ENCODE measurements at places on chromosomes 1 and 21.
A peak's percentile ranks its signal among the peaks of the same experiment; 100 is the strongest.

DNA sequence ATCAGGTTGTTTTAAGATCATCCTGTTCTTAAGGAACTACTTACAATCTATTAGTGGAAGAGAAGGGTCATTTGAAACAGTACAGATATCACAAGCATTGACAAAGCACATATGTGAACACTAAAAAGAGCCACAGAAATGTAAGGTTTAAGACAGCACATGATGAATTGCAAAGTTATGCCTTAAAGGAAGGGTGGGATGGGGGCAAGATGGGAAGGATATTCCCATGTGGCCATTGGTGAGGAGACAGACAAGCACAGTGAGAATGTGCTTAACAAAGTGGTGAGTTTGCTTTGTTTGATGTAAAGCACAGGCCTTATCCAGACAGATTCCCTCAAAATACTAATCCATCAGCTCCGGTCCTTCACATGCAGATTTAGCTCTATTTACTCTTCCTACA, 151.6 kb upstream of the IVNS1ABP start:
- DNase-seq = no peak

DNA sequence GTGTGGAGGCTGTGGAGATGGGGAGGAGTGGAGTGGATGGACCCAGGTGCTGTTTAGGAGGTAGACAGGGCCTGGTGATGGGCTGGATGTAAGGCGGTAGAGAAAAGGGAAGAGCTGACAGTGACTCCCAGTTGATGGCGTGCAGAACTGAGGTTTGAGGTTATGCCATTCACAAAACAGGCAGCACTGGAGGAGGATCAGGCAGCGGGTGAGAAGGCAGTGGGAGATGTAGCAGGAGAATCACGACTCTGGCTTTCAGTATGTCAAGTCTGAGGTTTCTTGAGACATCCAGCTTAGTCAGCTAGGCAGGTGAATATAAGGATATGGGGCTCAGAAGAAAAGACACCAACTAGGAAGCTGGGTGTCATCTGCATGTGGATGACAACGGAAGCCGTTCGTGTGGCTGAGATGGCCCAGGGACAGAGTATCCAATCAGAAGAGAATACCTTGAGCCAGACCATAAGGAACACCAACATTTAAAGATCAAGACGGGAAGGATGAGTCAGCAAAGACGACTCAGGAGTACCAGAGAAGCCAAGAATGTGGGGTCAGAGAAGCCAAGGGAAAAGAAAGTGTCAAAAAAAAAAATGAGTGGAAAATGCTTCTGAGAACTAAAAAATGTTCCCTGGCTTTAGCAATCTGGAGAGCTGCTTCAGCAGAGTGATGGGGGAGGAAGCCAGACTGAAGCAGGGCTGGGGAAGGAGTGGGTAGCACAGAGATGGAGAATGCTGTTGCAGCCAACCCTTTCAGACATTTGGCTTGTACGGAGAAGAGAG, 15.2 kb downstream of the LRRN2 start:
- no peak for DNase-seq

GRCh38 chr1:145990249-145990855, 6.0 kb downstream of the TXNIP start:
- DNase-seq = no peak

DNA sequence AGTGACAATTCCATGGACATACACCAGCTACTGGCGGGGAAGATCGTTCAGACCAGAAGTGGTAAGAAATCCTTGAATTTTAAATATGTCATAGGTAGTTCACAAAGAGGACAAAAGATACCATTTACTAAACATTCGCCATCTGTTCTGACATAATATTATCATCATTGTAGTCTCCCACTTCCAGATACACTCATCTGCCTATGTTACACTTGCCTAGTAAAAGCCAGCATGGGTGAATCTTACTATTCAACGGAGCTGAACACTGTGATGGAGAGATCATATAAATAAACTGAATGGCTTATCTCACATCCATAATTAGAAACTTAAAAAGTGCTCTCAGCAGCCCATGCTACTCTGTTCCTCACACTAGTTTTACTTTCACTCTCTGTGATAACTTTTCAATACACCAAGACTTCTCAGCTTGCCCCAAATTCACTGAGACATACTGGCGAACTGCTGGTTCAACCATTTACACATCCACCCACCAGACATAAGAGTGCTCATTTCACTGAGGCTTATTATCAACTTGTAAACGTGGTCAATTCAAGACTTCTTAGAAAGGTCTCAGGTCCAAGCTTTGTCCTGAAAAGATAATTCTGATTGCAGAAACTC, 463 bp upstream of the PRRC2C start:
- DNase-seq = no peak

- no peak for DNase-seq
Observed at GRCh38 chr1:64881281-64881680, 85.1 kb downstream of the JAK1 start.

DNA sequence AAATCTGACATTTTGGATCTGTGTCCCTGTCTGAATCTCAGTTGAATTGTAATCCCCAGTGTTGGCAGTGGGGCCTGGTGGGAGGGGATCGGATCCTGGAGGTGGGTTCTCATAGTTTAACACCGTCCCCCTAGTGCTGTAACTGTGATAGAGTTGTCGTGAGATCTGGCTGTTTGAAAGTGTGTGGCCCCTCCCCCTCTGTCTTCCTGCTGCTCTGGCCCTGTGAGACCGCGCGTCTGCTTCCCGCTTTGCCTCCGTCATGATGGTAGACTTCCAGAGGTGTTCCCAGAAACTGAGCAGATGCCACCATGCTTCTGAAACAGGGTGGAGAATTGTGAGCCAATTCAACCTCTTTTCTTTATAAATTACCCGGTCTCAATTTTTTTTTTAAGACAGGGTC, 25.0 kb downstream of the AGPAT3 start:
- no peak for DNase-seq

GRCh38 chr1:20194757-20195461, 8.6 kb upstream of the PLA2G2C start:
- DNase-seq = peak; percentile 75

DNA sequence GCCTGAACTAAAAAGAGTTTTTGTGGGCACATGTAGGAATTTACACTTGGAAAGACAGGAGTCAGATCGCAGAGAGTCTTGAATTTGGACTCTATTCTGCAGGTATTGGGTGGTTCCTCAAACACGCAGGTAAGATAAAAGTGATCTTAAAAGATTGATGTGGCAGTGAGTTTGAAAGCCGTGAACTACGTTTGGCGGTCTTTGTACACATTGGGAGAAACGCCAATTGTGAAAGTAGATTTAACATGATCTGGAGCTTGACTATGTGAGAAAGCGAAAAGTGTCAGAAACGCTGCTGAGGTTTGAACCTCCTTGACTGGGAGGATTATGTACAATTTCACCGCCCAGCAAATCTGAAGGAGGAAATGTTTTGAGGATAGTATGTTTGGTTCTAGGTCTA, 1.5 kb upstream of the PPP2R5A start:
- DNase-seq = no peak

DNA sequence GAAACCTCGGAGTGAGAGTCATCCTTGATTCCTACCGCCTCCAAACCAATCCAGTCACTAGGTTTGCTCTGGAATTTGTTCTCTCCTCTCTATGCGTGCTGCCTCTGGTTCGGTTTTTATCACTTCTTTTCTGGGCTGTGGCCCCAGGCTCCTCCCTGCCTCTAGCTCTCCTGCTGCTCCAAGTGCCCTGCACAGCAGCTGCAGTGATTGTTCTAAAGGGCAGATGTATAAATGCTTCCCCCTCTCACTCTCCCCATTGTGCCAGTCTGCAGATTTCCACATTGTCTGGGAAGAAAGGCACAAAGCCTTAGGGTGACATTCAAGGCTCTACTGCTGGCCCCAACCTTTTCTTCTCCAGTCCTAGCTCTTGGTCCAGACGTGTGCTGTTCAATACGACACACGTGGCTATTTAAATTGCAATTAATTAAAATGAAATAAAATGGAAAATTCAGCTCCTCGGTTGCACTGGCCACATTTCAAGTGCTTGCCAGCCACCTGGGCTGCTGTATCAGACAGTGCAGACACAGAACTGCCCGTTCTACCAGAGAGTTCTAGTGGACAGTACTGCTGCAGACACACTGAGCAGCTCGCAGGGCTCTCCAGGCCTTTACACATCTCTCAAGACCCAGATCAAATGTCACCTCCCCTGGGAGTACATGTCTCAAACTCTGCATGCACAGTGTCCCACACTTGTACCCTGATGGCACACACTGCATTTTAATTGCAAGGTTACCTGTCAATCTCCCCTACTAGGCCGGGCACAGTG, 12.4 kb downstream of the TRIM62 start:
- DNase-seq = no peak

- no peak for DNase-seq
Observed at GRCh38 chr1:198880397-198880796, 241.6 kb downstream of the PTPRC start.

DNA sequence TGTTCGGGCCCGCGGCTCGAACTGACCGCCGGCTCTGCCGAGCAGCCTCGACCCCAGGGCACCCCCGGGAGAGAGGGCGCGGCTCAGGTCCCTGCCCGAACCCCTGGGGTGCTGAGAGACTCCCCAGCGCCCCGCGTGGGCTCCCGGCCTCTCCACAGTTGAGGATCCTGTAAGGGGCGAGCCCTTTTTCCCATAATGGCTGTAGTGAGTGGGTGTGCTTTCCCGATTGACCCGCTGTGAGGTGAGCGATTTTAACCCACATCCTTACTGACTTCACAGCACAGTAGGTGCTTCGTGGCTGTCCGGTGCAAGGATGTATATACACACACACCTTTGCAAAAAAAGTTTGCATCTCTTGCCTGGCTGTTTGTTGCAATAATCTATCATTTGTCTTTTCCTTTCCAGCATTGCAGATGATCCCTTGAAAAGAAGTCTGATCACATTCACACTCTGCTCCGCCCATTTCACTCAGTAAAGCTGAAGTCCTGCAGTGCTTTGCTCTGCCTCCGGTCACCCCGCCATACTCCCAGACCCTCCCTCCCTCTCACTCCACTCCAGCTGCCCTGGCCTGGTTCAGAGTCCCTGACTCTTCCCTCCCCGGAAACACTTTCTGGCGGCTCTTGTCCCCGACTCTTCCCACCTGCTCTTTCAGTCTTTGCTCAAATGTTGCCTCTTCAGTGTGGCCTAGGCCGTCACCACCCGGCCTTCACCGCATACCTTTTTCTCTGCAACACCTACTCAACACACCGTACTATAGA, 955 bp upstream of the UBE2G2 start:
- DNase-seq = peak; percentile 34

DNA sequence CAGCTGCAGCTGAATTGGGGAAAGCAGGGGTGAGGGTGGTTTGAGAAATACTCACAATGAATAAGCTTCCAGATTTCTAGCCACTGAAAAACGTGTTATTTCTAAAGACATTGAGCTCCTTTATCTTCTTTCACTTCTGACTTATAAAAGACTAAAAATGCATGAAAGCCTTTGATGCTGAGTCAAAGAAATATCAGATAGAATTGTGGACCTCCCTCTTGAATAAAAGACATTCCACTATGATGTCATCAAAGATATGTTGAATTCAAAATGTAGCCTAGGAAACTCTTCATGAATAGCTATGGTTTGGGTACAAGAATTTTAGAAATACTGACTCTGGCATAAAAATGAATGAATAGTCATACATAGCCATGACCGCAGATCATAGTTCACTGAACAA, 44.7 kb upstream of the COL24A1 start:
- no peak for DNase-seq

DNA sequence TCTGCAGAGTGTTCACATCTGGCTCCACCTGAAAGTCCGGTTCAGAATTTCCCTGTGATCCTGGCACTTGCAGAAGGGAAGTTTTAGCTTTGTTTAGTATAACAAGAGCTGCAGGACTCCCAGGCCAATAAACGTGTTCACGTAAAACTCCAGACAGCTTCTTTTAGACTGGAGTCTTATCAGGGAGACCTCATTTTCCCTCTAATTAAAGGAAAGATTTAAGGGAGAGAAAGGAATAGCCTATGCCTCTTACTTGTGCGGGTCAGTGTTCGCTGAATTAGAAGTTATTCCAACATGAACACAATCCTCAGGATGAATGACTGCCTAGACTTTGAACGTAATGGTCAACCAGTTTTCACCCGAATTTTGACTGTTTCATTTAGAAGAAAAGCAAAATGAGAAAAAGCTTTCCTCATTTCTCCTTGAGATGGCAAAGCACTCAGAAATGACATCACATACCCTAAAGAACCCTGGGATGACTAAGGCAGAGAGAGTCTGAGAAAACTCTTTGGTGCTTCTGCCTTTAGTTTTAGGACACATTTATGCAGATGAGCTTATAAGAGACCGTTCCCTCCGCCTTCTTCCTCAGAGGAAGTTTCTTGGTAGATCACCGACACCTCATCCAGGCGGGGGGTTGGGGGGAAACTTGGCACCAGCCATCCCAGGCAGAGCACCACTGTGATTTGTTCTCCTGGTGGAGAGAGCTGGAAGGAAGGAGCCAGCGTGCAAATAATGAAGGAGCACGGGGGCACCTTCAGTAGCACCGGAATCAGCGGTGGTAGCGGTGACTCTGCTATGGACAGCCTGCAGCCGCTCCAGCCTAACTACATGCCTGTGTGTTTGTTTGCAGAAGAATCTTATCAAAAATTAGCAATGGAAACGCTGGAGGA, 202.1 kb upstream of the SGIP1 start:
- peak; percentile 57 for DNase-seq

DNA sequence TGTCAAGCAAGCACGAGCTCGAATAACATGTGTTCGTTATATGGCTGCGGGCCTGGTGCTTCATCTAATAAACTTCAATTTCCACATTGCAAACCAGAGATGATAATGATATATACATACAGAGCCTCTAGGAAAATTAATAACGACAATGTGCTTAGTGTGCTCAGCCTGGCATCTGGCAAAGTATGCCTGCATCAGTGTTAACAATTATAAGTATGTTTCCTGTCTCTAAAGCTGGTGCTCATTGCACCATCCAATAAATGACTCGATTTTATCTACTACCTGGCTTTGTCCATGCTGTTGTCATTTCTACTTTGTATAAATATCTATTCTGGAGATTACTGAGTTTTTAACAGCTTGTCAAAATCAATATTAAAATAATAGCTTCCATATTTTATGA, 1402.6 kb downstream of the MRPL39 start:
- DNase-seq = no peak

DNA sequence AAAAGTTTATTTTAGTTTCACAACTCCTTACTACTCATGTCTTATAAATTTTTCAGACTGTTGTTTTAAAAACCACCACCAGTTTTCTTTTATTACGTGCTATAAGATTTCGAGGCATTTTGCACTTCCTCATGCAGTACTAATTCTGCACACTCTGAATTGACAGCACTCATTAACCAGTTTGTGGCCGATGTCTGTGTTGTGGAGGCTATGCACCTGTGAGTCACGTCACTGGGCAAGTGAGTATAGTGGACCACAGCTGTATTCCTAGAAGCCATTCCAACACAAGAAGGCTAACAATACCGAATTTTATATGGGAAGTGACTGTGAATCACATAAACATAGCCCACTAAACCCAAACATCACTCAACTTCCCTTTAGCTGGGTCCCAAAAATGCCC, 21.0 kb upstream of the SPATA6 start:
- no peak for DNase-seq

- DNase-seq = peak; percentile 1
Observed at GRCh38 chr1:82978461-82979324, 1020.2 kb downstream of the TTLL7 start.

- no peak for DNase-seq
Observed at GRCh38 chr1:21847223-21848205, 35.4 kb downstream of the LDLRAD2 start.
